ENCODE measurements at places on chromosomes 16 and 17. TPM values are rescaled to one million over a fixed set of nuclear protein-coding genes. Genes with fewer than 3 reads are reported as not detected.

GRCh38 chr17:20092973-20093626 is 83.9 kb downstream of the SPECC1 start:
- DNase-seq: no peak

DNA sequence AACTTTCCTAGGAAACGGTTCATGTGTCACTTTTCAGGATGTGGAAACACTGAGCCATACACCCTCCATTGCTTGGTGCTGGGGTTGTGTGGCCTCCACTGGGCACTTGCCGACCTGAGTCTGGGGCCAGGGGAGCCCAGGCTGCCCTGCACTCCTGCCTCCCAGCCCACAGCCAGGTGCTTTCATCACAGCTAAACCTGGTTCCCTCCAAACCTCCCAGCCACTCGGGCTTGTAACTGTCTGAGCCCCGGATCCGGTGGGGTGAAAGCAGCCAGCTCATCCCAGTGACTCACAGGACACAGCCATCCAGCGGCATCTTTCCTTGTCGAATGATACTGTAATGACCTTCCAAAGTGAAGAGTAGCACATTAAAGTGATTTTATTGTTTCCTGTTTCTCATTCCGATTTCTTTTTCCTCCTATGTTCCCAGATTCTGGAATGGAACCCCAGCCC is 19.8 kb downstream of the CARHSP1 start:
- DNase-seq: peak; percentile 21

GRCh38 chr17:66841328-66841727 is 6.4 kb downstream of the CACNG5 start:
- DNase-seq: no peak

The TUBB3 gene
- 8.8 TPM for total RNA-seq

The TBC1D3C gene
- 0.32 TPM for total RNA-seq

The TENT4B gene
- total RNA-seq: 7.1 TPM
